ENCODE measurements at places on chromosomes 6 and 20.

DNA sequence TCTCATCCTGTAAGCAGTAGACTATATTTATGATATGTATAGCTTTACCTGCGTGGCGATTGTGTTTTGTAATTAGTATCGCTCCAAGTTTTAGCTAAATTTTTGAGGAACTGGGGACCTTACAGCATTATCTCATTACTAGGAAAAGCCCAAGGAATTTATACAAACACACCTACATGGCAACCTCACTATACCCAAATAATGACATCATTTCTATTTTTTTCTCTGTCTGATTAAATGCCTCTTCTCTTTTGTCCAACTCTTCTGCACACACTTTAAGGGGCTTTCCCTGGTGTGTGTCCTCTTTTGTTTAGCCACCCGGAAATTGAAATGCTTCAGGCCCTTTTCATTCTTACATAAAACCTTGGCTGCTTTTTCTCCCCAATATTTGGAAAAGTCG is 82.9 kb upstream of the EXOC2 start:
- no peak for DNase-seq

- DNase-seq, result no peak
These were observed 710.7 kb downstream of the EYS start for GRCh38 chr6:64996301-64996700.

- no peak for DNase-seq
These were observed 20.1 kb upstream of the EMILIN3 start for GRCh38 chr20:41386502-41387427.

GRCh38 chr20:63262836-63263235 is 8.6 kb upstream of the NKAIN4 start:
- DNase-seq, result no peak

DNA sequence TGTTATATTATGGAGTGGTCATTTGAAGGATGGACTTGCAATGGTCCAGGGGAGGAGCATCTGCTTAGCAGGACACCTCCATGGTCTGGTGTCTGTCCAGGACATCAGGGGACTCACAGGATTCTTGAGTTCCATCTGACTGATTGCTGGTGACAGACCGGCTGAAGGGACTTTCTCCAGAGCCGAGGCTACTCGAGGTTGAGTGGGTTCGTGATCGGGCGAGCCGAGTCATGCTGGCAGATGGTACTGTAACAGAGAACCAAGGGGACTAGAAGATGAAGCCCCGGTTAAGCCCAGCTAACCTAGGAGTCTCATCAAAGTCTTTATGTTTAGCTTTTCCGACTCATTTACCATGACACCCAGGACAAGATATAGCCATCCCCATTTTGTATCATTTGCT is 7.5 kb upstream of the SLA2 start:
- DNase-seq, result no peak

DNA sequence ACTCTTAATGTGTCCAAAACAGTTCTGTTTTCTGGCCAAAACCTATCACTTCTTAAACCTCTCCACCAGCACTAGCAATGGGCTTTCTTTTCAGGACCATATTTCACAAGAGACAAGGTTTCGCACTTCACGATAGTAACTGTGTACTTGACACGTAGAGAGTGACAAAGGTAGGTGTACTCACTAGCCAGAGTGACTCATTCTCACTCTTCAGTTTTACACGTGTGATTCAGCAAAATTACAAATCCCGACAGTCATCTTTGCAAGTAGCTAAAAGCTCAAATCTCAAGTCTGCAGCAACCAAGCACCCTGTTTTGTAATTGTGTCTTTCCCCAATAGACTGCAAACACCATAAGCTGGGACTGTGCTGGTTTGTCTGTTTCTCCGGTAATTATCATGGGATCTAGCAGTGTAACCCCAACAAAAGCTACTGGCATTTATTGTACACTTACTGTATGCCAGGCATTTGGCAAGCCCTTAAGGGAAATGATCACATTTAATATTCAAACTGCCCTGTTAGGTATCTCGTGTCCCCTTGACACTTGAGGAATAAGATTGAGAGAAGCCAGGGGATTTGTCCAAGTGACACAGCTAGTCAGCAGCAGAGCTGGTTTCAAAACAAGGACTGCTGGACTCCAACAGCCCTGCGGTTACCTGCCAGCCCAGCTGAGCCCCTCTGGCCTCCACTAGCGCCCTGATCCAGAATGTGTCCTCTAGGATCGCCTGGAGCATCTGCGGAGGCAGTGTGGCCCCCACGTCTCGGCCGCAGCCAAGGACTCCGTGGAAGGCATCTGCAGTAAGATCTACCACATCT is 9.9 kb downstream of the PCIF1 start:
- peak; percentile 87 for DNase-seq

DNA sequence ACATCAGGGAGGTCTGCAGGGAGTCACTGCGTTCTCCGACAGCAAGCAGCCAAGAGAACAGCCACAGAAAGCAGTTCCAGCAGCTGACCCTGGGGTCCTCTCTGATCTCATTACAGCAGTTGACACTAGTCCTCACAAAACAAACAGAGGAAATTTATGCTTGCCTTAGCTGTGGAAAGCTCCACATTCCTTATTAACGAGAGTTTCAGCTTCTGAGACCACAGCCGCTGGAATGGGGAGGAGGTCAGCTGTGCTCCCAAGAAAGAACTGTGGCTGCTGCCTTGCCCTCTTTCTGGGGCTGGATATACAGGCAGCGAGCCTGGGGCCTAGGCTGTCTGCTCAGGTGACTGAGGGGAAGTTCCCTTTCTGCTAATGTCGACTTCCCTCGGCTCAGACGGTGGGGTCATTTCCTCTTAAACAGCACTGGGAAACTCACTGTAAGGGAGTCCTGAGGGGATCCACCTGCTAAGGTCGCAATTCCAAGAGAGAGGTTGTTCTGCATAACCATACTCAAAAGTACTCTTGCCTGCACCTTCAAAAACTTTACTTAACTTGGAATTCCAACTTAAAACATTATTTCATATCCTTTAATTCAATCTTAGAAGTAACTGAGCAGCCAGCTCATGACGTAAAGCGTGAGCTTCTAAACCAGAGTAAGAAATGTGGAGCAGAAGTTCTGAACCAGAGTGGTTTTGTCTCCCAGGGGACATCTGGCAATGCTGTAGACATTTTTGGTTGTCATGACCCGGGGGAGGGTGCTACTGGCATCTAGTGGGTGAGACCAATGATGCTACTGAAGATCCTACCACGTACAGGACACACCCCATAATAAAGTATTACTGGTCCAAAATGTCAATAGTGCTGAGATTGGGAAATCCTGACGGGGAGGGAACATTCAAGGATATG is 80.3 kb downstream of the BACH2 start:
- no peak for DNase-seq

GRCh38 chr6:286681-287488 is 5.4 kb upstream of the DUSP22 start:
- DNase-seq, result no peak

GRCh38 chr20:11305406-11305805 is 612.3 kb upstream of the BTBD3 start:
- DNase-seq, result no peak

GRCh38 chr20:53716395-53716794 is 122.8 kb upstream of the ZNF217 start:
- DNase-seq, result no peak

- DNase-seq, result no peak
These were observed 549.4 kb upstream of the SYNCRIP start for GRCh38 chr6:86192123-86192522.

DNA sequence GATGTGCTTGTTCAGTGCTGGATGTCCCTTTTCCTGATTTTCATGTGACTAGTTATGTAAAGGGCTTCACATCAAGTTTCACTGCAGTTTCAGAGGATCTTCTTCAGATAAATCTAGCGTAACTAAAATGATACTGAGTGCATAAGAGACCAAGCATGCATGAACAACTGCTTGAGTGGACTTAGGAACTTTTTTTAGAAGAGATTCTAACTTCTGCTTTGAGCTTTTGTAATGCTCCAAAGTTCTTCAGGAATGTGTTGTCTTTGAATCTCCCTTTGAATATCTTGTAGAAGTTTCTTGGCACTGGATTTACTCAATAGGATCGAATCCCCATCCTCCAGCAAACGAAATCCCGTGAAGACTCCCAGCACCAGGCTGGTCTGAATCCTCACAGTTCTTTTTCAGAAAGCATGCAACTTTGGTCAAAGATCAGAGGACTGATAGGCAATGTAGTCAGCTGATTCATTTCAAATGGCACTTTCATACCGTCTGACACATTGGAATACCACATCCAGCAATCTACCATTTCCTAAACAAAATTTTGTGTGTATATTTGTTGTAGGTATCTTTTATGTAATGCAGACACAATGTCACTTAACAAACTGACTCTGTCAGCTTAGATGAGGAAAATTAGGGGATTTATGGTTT is 33.2 kb downstream of the ENPP1 start:
- no peak for DNase-seq

DNA sequence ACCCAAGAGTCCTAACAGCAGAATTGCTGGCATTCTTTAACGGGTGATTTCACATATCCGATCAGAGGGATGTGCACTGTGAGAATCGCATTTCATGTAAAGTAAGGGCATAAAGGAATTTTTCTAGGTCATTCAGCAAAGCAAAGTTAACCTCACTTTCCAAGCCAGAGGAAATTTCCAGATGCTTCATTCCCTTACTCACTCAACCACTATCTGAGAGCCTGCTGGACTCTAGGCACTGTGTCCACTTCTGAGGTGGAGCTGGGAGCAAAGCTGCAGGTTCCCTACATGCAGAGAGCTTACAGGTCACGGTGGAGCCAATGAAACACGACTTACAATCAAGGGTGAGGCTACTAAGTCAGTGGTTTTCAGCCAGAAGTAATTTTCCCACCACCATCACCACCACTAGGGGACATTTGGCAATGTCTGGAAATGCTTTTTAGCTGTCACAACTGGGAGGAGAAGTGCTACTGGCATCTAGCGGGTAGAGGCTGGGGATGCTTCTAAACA is 34.5 kb upstream of the TSHZ2 start:
- DNase-seq, result no peak

DNA sequence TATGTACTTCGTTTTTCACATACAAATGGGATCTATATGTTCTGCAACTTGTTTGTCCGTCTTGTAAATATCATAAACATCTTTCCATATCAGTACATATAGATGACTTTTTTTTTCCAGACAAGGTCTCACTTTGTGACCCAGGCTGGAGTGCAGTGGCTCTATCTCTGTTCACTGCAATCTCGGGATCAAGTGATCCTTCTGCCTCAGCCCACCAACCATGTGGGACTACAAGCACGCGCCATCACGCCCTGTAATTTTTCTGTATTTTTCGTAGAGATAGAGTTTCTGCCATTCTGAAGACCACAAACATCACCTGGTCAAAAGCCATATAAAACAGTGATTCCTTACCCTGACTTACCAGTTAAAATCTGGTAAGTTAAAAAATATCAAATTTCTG is 37.7 kb upstream of the SYNCRIP start:
- DNase-seq, result no peak

- no peak for DNase-seq
These were observed 9.1 kb downstream of the HIVEP2 start for GRCh38 chr6:142935553-142936517.

- no peak for DNase-seq
These were observed 22.1 kb downstream of the STK35 start for GRCh38 chr20:2123720-2124119.

- no peak for DNase-seq
These were observed 115.1 kb upstream of the LAMP5 start for GRCh38 chr20:9399322-9399721.

DNA sequence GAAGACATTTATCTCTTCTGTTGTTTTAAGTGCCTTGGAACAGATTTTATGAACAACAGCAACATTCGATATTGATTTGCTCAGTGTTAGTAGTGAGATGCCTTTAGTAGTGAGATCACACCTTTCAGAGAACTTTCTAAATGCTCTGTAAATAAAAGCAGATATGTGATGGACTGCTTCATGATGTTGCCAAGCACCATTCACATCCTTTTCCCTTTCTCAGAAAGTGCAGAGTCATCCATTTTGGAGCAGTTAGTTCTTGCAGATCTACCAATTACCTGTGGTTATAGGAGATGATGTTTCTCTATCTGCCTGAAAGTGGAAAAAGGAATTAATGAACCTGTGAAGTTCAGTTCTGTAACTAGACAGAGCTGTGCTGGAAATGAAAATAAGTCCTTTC is 27.0 kb downstream of the CBFA2T2 start:
- no peak for DNase-seq

DNA sequence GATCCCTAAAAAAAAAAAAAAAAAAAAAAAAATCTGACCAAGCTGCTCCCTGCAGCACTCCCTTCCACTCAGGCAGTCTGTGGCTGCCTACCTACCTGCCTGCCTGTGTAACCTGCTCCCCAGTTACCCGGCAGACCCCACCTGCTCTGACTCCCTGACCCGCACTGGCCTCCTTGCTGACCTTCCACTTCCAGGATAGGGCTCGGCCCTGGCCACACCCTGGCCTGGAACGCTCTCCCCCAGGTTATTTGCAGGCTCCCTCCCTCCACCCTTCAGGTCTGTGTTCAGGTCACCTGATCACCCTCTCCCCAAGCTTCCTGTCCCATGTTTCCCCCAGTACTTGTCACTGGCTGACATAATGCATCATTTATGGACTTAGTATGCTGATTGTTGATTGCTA is 134.3 kb downstream of the SLC23A2 start:
- DNase-seq, result no peak

DNA sequence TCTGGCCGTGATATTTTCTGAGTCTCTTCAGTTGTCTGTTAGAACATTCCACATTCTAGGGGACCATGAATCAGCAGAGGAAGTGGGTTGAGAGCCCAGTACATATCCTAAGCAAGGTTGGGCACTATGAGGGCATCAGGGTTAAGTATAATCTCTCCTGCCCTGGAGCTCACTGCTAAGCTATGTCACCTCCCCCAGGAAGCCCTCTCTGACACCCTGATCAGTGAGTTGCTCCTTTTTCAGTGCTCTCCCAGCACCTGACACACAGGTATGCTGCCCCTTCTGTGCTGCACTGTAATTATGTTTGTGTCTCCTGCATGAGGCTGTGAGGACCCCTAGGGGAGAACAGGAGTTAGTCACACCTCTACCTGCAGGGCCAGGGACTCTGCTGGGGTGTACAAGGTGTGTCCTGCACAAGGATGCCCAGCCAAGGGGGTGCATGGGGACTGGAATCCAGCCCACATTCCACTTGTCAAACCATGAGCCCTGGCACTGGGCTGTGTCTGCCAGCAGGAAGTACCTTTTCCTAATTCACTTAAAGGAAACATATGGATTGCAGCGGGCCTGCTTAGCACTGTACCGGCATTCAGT is 3.9 kb downstream of the RAB44 start:
- DNase-seq, result peak; percentile 49

GRCh38 chr6:63188828-63189227 is 22.4 kb upstream of the FKBP1C start:
- DNase-seq, result no peak

DNA sequence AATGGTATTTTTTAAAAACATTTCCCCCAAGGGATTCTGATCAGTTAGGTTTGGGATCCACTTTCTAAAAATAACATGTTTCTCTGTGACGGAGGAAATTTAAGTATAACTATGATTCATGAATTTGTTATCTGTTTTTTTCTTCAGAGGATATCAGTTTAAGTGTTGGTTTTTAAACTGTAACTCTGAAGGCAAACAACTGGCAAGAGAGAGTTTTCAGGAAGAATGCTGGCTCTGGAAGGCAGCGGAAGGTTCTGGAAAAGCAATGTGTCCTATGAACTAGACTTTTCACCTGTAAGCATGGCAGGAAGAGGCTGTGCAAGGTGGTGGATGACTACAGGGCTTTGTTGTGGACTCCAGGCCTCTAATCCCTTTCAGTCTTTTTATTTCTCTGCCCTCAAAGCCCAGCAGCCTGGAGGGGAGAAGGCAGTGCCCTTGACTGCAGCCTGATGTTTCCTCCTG is 153.1 kb downstream of the GMPR start:
- no peak for DNase-seq

- peak; percentile 84 for DNase-seq
These were observed 54.4 kb downstream of the GNAS start for GRCh38 chr20:58906894-58907293.

GRCh38 chr20:57998276-57998675 is 230.2 kb downstream of the ANKRD60 start:
- DNase-seq, result no peak

All from RWPE1 (cell line).